Aorta (tissue), 5 donors: ENCODE measurements at places on chromosomes 2 and 18. TPM values are rescaled to one million over a fixed set of nuclear protein-coding genes. Genes with fewer than 3 reads are reported as not detected.

The FSIP2 gene
- total RNA-seq: 0.94 TPM

The DSC3 gene
- total RNA-seq: 2.3 TPM

The PFN4 gene
- 0.93 TPM for total RNA-seq

The CLEC4F gene
- 0.72 TPM for total RNA-seq
